ENCODE measurements at places on chromosomes 16 and 17.

- peak; percentile 16 for DNase-seq
Observed at GRCh38 chr16:70253291-70254106, 1.8 kb upstream of the EXOSC6 start.

DNA sequence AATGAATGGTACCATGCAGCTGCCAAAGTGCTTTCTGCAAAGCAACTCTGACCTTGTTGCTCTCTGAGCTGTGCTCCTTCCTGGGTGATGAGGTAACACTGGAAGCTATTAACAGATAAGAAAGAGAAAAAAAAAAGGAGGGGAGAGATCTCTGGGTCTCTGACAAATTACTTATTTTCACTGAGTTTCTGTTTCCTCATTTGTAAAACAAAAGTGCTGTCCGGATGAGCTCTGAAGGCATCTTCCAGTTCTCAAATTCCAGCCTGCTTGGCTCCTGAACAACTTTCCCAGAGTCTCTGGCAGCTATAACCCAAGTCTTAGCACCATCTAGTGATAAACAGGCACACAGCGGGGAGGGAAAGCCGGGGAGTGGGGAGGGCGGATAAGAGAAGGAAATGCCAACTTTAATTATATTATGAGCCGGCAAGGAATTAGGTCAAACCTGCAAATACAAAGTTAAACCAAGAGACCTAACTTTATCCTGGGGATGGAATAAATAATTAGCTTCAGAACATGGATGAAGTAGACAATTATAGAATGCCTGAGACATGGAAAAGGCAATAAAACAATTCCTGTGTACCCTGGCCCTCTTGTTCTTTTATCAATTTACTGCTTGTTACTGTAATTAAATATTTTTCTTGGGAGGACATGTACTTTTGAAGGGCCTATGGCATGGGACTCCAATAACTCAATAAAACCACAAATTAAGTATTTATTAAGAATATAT lies 61.3 kb upstream of the KIFC3 start:
- no peak for DNase-seq

DNA sequence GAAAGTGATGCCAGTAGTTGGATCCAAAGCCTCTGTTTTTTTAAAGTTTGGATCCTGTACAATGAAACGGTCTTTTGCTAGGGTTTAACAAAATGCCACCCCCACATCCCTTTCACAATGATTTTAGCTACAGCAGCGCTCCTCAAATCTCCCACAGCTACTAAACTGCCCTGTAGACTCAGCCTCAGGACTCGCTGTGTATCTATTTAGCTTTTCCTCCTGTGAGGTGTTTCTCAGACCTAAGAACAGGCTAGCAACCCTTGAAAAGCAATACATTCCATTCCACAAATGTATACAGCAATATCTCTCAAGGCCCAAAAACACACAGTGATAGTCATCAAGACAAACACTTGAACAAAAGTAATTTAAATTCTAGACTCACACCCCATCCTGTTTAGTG lies 206.4 kb downstream of the ZFHX3 start:
- DNase-seq = no peak

DNA sequence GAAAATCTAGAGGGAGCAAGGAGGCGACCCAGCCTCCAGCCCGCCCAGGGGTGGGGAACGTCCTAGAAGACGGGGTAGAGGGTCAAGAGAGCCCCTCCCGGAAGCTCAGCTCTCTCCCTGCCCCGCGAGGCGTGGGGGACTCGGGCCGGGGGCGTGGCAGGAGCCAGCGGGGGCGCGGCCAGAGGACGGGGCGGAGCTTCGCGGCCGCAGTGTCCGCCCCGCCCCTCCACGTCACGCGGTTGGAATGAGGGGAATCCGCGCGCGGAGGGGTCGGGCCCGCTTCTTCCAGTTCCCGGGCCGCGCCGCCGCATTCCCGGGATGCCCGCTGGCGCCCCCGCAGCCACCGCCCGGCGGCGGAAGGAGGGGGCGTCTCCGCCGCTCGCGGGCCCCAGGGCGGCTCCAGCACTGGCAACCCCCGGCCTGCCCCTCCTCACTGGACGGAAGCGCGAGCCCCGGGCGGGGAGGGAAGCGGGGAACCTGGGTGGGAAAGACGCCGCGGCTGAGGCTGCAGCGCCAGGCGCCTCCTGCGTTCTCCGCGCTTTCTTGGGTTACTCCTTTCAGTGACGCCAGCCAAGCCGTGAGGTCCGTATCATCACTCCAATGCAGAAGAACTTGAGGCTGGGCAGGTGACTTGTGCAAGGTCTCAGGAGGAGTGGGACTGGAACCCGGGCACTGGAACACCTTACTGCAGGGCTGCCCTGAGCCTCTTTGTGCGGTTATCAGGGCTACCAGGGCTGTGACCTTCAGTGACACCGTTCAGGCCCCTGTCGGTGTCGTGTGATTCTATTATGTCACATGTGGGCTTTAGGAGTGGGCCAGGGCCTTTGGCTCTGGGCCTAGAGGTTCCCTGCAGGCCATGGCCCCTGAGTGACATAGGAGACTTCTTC lies 4.3 kb downstream of the MYO1C start:
- DNase-seq = peak; percentile 45

GRCh38 chr16:11692171-11692570 lies 23.9 kb downstream of the SNN start:
- no peak for DNase-seq

DNA sequence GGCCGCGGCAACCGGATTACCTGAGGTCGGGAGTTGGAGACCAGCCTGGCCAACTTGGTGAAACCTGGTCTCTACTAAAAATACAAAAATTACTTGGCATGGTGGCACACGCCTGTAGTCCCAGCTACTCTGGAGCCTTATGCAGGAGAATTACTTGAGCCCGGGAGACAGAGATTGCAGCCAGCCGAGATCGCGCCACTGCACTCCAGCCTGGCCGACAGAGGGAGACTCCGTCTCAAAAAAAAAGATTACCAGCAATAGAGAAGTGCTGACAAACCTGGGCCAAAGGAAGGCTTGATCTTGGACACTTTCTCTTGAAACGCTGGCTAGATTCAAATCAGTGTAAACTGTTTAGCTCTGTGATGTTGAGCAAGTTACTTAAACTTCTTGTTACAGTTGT lies 4.3 kb downstream of the MT1H start:
- no peak for DNase-seq

DNA sequence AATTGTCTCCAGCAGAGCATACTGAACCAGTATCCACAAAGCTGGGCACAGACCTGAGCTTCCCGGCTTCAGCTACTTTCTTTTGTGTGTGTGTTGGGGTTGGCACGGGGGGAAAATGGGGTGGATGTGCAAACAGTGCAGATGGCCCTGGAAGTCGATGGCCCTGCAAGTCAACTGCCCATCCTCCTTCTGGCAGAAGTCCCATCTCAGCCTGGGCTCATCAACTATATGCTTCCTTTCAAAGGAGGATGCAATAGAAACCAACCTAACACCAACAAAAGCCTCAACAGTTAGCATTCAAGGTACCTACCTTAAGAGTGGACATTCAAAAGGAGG lies 55.7 kb downstream of the SOX9 start:
- no peak for DNase-seq

- DNase-seq = no peak
Observed at GRCh38 chr16:4315186-4316107, at the start of gene GLIS2. Gene GLIS2 (plus strand): TSS chr16:4316067. CDS start chr16:4332281, 16,214 bp downstream.

GRCh38 chr16:29808219-29808900 lies 2.0 kb downstream of the MAZ start:
- no peak for DNase-seq

- no peak for DNase-seq
Observed at GRCh38 chr17:63974594-63975192, 2.0 kb upstream of the SCN4A start.

DNA sequence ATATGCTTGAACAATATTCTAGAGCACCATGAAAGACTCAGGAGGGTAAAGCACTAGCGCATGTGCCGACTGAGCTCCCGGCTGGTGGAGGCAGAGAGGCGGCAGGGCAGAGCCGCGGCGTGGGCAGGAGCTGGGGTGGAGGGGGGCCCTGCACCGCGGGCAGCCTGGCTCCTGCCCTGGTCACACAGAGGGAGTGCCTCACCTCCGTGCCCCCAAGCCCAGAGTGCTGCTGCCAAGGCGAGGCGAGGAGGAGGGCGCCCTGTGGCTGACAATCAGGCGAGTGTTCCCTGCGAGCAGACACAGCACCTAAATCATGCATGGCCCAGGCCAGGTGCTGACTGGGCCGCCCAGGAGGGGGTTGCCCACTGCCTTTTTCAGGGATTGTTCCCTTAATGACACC lies 105.8 kb upstream of the TNRC6C start:
- no peak for DNase-seq

DNA sequence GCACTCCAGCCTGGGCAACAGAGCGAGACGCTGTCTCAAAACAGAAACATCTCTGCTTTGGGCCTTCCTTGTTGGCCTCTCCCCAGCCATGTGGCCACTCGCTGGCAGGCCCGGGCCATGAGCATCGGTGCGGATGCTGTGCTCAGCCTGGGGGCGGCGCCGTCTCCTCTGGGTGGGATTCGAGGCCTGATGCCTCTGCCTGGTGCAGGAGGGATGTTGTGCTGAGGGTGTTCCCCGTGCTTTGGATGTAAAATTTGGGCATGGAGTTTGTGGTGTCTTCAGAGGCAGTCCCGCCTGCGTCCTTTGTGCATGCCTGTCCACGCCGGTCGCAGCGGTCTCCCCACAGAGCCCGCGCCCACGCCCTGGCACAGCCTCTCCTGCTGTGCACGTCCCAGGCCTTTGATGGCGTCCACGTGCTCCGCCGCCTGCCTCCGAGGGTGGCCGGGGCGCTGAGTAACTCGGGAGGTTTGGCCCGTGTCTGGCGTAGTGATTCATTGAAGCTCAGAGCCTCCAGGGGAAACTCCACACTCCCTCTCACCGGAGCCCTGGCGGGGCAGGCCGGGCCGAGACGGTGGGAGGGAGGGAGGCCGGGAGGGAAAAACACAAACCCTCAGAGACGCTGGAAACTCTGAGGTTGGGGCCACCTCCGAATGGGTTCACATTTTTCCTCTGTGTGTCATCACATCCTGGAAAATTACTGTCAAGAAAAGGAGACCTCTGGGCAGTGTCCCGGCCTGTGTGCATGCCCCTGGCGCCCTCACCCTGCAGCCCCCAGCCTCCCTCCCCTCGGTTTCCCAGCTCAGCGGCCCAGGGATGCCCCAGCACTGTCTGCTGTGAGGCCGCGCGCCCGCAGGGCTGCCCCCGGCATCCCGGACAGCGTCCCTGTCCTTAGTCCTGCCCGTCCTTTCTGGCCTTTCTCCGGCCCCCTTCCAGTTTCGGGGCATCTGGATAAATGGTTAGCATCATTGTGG lies 19.0 kb downstream of the CENPX start:
- DNase-seq = no peak

DNA sequence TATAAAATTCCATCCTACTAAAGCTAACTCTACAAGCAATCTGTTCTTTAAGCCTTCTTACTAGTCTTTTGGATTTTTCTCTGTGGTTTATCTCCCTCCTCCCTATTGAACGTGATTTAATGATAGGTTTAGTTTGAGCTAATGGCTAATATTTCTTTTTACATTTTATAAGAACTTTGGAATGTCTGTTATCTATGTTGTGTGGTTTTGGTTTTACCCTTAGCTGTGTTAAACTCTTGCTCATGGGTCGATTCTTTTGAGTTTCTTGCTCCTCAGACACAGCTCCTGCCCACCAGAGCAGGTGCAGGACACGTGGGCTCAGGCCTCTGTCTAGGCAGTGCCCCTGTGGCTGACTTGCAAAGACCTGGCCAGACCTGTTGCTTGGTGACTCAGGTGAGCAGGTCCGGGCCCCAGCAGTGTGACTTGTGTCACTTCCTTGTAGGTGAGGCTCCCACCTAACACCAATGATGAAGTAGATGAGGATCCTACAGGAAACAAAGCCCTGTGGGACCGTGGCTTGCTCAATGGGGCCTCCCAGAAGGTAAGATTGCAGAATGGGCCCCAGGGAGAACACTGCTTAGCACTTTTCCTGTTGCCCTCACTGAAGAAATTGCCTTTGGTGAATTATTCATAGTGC lies 45.1 kb downstream of the SF3B3 start:
- no peak for DNase-seq

- DNase-seq = no peak
Observed at GRCh38 chr17:77312786-77313599, 172.2 kb downstream of the SEC14L1 start.

DNA sequence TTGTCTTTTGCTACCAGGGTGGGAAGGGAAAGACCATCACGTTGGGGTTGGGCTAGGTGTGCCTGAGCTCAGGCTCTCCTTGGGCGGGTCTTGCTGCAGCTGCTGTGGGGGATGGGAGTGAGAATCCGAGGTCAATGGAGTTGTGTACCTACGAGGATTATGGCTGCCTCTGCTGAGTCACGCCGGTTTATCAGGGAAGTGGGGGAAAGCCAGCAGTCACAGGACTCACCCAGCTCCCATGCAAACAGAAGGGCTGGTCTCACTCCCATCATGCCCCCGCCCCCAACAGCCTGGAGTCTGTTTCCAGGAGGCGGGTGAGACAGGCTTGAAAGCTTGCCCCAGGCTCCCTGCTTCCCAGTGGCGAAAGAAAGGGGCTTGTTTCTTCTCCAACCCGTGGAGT lies 1259.0 kb upstream of the GOT2 start:
- DNase-seq = no peak

- no peak for DNase-seq
Observed at GRCh38 chr16:8721336-8722024, 47.1 kb downstream of the ABAT start.

GRCh38 chr16:25411396-25412081 lies 153.9 kb upstream of the ZKSCAN2 start:
- no peak for DNase-seq

- no peak for DNase-seq
Observed at GRCh38 chr16:25868706-25869370, 177.1 kb downstream of the HS3ST4 start.

DNA sequence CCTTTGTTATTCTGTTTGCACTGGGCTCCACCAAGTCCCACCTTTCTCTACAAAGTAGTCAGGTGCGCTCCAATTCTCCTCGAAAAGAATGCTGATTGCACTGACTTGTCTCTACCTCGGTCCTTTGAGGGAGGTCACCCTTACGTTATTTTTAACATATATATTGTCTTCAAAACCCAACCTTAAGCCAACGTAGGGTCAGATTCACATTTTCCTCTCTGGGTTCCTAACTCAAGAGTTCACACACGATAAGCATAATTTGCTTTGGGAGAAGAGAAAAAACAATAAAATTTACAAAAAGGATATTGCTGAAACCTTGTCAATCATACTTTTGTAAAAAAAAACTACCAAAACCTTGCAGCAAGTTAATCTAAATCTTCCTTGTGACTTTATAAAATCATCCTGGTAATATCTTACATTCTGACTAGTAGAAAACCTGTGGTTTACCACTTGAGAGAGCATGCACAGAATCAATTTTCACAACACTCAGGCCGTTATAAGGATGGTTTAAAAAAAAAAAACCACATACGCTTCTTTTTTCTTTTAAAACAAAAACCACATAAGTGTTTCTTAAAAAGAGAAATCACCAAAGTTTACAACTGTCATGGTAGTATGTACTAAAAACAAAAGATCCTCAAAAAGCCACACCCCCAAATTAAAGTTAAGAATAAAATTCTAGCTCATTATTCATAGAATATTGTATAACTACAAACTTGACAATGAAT lies 72.2 kb upstream of the TRAP1 start:
- DNase-seq = no peak

GRCh38 chr16:69077251-69077650 lies 28.2 kb upstream of the HAS3 start:
- DNase-seq = no peak

- no peak for DNase-seq
Observed at GRCh38 chr17:74968361-74968780, 4.2 kb downstream of the HID1 start.

GRCh38 chr16:81485824-81486539 lies 41.4 kb downstream of the CMIP start:
- no peak for DNase-seq

- no peak for DNase-seq
Observed at GRCh38 chr17:33404070-33404819, 111.2 kb upstream of the ASIC2 start.

Data from stimulated activated CD4-positive, alpha-beta T cell treated with anti-CD3 and anti-CD28 coated beads, Interleukin-1b, Interleukin-23, amount 100 ng/mL, for 24 hours (primary cell).